ENCODE measurements at places on chromosomes 1 and 21. TPM values are rescaled to one million over a fixed set of nuclear protein-coding genes. Genes with fewer than 3 reads are reported as not detected.

GRCh38 chr1:19650416-19651140 is 6.5 kb downstream of the NBL1 start:
- no peak for DNase-seq

The CRP gene
- total RNA-seq, result not detected

DNA sequence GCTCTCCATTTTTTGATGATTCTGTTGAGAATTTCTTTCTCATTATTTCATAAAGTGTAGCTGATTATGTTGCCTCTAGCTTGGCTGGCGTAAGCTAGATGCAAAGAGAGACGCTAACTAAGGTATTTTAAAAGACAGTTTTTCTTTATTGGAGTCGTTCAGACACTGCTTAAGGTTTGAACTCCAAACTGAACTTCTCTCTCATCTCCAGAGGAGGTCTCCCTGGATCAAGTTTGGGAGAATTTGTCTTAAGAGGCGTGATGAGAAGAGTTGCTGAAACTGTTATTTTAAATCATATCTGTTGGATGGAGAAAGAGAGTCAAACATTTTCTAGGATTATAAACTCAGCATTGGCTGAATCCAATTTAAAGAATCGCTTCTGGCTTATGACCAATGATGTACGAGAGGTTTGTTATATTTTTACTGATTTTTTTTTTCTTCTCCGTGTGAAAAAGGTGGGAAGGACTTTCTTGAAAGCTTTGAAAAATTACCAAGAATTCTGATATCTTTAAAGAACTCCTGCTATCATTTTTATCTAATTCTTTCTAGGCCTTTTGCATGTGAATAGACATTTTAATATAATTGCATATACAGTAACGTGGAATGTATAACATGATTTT is 34.0 kb downstream of the MAP3K7CL start:
- DNase-seq, result peak; percentile 89

The SIPA1L2 gene
- total RNA-seq, result 7.0 TPM

DNA sequence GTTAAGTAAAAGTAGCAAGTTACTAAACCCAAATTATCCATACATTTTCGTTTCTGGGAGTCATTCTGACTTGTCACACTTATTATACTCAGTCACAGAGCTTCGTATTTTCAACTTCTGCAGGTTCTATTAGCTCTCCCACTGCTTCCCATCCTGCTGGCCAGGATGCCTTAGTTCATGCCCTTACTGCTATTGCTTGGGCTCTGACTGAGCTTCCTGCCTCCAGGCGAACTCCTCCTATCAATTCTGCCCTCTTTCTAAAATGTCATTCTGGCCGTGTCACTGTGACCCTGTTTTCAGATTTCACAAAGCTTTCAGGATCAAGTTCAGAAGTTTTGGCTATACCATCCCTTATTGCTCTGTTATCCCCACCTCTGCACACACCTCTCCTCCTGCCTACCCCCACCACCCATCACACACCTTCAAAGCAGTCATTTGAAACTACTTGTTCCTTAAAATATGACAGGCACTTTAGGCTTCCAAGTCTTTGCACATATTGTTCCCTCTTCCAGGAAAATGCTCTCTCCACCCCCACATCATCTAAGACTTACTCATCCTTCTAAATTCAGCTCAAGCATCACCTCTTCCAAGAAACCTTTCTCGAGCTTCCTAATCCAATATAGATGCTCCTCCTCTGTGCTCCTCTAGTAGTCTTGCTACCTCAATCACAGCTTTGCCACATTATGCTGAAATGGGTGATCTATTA is 278.0 kb downstream of the BRINP2 start:
- peak; percentile 22 for DNase-seq

DNA sequence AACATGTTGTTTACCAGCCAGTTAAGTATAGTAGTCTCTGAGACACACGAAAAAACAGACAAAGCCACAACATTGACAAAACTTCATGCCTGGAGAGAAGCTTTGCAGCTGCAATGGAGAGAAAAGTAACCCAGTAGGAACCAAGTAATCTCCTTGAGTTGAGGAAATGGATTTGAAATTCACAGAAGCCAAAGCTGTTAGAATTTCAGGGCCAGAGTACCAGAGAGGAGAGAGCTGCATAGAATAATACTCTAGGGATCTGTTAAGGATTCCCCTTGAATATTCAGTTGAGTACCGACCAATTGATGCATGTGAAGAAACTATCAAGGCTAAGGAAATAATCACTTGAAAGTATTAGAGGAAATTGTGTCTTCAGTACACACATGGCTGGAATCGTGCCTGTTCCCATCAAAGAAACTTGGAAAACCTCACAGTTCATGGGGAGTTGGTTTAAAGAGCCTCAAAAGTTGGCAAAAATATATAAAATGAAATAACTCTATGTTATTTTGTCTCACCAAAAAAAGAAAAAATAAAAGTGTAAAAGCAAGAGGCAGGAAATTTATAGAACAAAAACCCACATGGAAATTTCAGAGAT is 324.0 kb upstream of the NEGR1 start:
- DNase-seq, result no peak

- DNase-seq, result peak; percentile 48
These were observed 64.0 kb downstream of the SLC19A1 start for GRCh38 chr21:45478115-45478801.

DNA sequence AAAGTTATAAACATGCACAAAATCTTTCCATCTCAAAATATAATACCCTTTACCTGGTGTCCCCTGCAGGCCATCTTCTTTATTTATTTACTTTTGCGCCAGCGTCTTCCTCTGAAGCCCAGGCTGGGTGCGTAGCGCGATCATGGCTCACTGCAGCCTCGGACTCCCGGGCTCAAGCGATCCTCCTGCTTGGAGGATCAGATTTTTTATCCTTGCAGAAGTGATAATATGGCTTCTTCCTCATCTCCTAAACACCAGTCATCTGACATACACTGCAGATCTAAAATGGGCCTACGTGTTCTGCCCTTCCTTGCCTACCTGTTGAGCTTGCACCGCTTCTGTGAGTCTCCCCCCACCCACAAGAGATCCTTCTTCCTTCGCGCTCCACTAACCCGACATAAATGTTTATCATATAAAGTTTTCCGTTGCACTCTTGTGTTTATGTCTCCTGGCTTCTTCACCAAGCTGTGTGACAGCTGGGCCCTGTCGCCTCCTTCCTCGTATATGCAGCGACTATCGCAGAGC is 506 bp upstream of the SRP9 start:
- DNase-seq, result no peak

GRCh38 chr1:225608014-225608796 is 44.7 kb downstream of the ENAH start:
- DNase-seq, result no peak

The NBPF6 gene
- not detected for total RNA-seq

The CFHR5 gene
- not detected for total RNA-seq

The ARMH1 gene
- 13.9 TPM for total RNA-seq

The CD84 gene
- total RNA-seq, result not detected

The S100A14 gene
- total RNA-seq, result not detected

- DNase-seq, result no peak
These were observed 158.9 kb upstream of the COA6 start for GRCh38 chr1:234214129-234214910.

The CYP4A11 gene
- total RNA-seq, result not detected

DNA sequence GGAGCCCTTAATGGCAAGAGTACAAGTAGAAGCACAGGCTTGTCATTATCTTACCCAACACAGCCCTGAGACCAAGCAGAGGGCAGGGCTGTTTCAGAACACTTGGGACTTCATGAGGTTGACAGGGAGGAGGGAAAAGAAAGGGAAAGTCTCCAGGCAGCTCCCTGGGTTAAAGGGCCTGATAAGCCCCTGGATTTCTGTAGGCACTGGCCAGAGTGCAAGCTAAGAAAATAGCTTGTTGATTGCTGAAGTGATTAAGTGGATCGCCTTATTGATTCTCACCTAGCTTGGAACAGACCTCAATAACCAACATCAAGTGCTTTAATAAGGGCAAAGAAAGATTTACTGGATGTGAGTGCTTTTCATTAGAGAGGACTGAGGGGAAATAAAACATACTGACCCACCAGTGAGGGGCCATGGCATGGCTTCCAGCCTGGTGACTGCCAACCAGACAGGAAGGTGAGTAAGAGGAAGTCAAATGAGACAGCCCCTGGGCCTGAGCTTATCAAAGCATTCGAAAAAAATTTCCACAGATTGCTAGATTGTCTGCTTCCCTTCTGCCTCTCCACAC is 121.4 kb upstream of the NFIA start:
- peak; percentile 73 for DNase-seq

DNA sequence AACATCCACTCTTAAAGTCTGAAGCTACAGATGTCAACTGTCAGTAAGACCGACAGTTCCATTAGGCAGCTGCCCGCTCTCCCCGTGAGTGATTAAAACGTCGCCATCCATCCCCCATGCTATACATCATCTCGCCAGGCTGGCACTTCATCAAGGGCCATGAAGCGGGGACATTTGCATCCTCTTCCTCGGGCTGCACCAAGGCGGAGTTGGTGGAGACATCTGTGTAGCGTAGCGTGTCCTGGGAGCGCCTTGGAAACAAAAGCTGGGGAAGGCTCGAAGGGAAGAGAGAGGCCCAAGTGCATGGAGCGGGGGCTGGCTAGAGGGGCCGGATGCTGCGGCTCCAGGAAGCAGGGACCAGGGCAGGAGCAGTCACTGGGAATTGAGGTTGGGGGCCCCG is 250.1 kb downstream of the KAZN start:
- no peak for DNase-seq

The ERMAP gene
- total RNA-seq, result 15.9 TPM

- no peak for DNase-seq
These were observed 869 bp downstream of the KCNA3 start for GRCh38 chr1:110673805-110674336.

DNA sequence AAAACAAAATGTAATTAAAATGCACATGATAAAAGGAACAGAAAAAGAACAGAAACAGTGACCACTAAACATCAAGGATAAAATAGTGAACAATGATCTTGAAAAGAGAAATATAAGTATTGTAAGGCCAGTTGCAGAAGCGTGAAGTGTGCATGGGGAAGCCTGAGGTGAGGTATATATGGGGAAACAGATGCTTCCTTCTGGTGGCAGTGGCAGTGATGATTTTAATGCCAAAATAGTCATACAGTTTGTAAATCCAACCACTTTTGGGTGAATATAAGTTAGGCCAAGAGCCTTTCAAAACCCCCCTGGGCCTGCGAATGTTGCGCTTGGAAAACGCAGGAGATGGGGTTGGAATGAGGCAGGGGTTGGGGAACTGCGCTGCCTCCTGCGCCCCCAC is 27.3 kb downstream of the TTC3 start:
- DNase-seq, result no peak

DNA sequence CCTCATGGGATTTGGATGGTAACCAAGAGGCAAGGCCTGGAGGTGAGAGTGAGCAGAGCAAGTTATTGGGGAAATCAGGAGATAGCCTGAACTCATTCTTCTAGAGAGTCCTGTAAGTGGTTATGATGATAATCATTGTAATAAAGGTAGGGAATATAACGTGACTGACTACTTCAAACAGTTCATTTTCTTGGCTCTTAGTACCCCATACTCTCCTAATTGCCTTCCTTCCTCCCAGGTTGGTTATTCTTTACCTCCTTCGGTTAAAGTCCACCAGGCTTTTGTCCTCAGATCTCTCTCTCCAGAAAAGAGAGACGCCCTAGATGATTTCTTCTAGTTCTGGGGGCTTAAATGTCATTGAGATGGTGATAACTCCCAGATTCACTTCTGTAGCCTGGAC is 35.3 kb downstream of the KIF1B start:
- DNase-seq, result no peak

The KCNJ10 gene
- total RNA-seq, result not detected

GRCh38 chr1:41538741-41539417 is 54.4 kb upstream of the EDN2 start:
- DNase-seq, result no peak

DNA sequence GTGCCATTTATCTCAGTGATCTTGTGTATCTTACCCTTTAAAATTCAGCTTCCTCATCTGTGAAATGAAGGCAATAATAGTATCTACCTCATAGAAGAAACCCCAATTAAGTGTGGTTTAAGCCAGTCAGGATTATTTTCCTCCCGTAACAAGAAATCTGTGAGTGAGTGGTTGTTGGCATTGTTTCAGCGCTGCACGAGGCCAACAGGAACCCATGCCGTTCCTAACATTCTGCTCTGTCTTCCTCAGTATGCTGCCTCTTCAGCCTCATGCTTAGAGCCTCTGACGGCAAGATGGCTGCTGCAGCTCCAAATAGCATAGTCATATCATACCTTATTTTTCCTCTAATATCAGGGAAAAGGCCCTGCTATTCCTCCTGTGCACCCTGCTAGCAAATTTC is 289.7 kb downstream of the TM2D1 start:
- DNase-seq, result no peak

GRCh38 chr1:231487019-231487418 is 41.5 kb upstream of the TSNAX start:
- no peak for DNase-seq

DNA sequence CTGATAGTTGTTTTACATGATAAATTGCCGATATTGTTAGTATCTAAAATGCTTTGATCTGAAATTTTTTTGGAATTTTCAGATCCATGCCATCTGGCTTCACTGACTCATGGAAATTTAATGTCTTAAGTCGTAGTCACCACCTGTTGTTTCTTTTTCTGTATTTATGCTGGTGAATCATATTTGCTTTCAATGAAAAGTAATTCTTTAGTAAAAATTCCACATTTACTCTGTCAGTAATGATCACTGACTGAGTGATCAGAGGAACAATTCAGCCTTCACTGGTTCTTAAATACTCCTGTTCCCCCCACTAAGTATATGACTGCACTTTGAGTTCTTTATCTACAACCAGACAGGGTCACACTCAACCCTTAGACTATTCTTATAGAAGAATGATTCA is 185.6 kb upstream of the NRIP1 start:
- DNase-seq, result peak; percentile 61

- DNase-seq, result no peak
These were observed 2.2 kb downstream of the ZNF436 start for GRCh38 chr1:23367451-23367790.

GRCh38 chr1:222521299-222522104 is 26.4 kb downstream of the HHIPL2 start:
- peak; percentile 47 for DNase-seq

GRCh38 chr1:165481820-165482532 is 37.0 kb upstream of the RXRG start:
- peak; percentile 86 for DNase-seq

The USH2A gene
- 0.21 TPM for total RNA-seq

DNA sequence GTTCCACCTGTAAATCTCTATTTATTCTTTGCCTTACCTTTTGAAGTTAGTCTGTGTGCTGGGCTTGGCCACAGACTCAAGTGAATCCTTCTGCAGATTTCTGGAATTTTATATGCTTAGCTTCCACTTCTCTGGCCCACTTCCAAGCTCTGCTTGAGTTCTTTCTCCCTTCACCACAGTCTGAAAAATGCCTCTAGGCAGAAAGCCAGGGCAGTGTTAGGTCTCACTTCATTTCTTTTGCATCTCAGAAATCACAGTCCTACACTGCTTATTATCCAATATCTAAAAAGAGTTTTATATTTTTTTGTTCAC is 48.9 kb downstream of the INKA2 start:
- DNase-seq, result peak; percentile 91

DNA sequence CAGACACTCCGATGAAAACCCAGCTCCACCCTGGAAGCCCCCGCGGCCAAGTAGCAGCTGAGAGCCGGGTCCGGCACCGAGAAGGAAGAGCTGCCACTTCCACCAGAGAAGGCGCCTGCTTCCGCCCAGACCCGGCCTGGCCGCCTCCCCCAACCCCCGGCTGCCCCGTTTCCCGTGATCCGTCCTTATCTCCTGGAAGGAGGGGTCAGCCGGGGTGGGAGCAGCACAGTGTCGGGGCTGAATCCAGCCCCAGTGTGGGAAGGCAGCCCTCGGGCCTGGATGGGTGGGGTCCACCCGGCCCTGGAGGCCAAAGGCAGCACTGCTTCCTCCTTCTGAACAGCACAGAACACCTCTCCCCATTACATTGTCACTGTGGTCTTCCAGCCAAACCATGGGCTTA is 69.4 kb downstream of the MEGF6 start:
- no peak for DNase-seq

GRCh38 chr1:225533238-225533637 is 105.4 kb upstream of the LBR start:
- no peak for DNase-seq

Measured in myocyte (in vitro differentiated cells).